Effector CD4-positive, alpha-beta T cell (primary cell): ENCODE measurements at places on chromosomes 1 and 21.

- no peak for DNase-seq
These were observed 81.6 kb upstream of the IFFO2 start for GRCh38 chr1:19038096-19038495.

DNA sequence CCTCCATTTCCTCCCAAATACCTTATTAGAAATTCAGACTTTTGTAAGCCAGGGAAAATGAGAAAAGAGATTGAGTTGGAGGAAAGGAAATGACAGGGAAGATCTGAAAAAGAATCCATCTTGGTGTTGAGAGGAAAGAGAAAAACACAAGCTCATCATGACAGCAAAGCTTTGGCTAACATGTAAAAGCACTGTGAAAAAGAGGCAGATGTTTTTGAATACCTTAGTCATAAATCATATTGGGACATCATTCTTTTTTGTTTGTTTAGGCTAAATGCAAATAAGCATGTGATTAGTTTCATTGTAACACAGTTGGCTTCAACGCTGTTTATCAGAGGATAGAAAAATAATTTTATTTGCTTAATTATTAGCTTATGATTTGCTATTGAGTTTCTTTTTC is 64.6 kb downstream of the LHX8 start:
- DNase-seq = no peak

DNA sequence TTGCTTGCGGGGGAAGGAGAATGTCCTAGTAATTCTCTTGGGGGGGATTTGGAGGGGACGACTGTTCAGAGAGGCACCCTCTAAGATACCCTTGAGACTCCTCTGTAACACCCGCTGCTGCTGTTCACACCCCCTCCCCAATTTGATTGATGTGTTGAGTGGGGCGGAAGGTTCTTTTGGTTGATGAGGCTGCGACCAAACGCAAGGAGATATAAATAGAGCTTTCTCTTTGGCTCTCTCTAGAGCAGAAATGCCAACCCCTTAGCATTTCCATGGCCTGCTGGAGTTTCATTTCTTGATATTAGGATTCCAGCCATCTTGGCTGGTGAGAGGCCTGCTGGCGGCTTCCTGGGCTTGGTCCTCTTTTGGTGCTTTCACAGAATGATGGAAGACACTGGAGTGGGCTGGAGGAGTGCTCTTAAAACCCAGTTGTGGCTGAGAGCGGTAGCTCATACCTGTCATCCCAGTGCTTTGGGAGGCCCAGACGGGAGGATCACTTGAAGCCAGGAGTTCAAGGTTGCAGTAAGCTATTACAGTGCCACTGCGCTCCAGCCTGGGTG is 2.0 kb downstream of the PIK3CD start:
- DNase-seq = no peak

GRCh38 chr1:53575141-53575954 is 116.1 kb downstream of the DMRTB1 start:
- no peak for DNase-seq

DNA sequence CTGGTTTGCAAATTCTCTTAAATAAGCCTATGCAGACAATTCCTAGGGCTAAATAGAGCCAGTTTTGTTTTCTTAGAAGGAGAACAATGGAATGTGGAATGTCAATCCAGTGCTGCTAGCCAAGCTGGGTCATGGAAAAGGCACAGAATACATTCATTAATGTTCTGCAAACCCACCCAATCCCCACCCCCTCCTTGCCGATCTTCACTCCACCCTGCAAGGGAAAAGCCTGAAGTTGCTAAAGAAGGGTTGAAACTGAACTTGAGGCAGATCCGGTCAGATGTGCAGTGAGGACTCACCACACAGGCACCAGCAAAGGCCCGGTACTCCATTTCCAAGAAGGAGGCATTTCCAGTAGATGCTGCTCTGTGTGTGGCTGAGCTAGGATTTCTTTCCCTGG is 179.6 kb downstream of the PLPP3 start:
- no peak for DNase-seq

- no peak for DNase-seq
These were observed 33.3 kb downstream of the SMG7 start for GRCh38 chr1:183505454-183506089.

GRCh38 chr1:82195245-82195644 is 394.5 kb downstream of the ADGRL2 start:
- no peak for DNase-seq

DNA sequence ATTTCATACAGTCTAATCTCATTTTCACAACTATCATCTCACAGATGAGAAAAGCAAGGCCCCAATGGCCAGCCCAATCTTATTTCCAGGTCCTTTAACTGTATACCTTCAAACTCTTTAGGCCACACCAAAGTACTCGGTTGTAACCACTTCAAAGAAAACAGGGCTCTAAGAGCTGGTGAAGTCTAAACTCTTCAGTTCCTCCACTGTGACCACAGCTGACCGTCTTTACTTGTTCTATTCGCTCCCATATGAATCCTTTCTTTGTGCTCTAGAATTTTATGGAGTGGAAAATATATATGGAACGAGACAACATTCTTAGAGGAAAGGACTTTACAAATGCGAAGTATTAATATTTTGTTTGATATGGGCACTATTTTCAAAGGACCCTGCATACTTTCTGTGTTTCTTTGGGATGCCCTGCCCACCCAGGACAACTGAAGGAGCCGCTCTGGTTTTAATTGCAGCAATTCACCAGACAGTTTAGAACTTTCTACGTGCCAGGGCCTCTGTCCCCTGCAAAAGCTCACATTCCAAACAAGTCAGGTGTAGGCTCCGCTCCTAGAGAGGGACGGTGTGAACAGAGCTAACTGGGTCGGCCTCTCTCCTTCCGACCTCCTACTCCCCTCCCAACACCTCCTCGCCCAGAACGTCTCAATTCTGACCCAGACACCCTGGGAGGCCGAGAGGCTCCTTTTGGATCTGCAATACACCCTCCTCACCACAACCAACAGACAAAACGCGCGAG is 15.7 kb downstream of the IER5 start:
- no peak for DNase-seq

DNA sequence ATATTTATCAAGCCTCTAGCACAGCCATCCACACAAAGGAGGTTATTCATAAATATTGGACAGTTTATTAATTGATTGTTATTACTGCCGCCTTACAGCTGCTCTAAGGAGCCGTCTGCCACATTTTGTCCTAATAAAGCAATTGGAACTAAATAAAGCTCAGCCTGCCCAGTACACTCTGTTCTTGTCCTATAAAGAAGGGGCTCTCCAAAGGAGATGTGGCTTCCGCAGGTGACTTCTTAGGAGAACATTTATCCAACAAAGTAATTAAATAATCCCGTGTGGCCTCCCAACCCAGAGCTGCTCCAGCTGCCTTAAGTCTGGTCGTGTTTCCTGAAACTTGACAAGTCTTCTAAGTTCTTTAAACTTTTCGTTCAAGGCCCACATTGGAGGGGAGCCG is 497.7 kb downstream of the NPHP4 start:
- DNase-seq = no peak

DNA sequence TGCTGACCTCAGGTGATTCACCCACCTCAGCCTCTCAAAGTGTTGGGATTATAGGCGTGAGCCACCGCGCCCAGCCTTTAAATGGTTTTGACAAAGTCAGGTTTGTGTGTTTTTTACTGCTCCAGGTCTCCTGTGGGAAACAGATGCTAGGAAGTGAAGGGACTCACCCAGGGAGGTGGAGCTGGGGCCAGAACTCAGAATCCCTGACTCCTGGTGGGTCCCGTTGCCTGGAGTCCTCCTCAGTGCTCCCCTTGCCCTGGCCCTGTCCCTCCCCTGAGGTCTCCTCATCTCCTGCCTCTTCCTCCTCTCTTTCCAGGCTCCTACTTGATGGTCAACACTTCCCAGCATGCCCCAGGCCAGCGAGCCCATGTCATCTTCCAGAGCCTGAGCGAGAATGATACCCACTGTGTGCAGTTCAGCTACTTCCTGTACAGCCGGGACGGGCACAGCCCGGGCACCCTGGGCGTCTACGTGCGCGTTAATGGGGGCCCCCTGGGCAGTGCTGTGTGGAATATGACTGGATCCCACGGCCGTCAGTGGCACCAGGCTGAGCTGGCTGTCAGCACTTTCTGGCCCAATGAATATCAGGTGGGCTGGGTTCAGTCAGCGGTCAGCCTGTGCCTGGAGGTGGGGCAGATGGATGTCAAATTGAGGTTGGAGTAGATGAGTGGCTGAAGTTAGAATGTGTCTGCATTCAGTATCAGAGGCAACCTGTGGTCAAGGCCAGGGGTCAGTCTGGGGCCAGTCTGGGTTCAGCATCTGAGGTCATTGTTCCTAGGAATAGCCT is 22.1 kb downstream of the PTPRU start:
- no peak for DNase-seq

DNA sequence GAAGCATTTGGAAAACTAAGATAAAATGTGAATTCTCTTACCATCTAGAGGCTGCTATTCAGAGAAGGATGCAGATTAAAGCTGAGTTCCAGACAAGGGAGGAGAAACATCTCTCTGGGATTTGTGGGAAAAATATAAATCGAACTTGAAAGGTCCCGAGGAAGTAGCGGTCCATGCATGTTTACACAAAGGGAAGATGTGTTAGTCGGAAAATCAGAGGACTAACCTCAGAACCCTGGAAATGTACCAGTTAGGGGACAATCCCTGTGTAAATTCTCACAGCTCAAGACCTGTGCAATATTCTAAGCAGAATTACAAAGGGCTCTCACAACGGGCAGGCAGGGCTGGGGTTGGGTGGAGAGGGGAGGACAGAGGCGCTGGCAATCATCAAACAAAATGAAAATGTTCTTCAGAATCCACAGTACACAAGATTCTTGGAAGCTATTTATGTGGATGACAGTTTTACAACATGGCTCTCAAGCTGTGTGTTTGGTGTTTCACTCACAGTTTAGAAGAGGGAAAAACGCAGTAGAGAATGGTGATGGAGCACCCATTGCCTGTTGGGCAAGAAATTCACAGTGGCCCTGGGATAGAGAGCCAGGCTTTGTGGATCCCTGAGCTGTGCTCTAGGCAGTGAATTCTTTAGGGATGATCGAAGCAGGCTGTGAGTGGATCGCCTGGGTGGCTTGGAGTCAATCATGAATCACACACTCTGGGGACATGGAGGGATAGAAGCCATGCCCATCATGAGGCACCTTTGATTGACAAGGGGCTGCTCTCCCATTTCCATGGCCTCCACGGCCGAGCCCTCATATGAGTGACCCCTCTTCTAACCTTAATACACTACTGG is 47.6 kb downstream of the KCNJ6 start:
- no peak for DNase-seq

DNA sequence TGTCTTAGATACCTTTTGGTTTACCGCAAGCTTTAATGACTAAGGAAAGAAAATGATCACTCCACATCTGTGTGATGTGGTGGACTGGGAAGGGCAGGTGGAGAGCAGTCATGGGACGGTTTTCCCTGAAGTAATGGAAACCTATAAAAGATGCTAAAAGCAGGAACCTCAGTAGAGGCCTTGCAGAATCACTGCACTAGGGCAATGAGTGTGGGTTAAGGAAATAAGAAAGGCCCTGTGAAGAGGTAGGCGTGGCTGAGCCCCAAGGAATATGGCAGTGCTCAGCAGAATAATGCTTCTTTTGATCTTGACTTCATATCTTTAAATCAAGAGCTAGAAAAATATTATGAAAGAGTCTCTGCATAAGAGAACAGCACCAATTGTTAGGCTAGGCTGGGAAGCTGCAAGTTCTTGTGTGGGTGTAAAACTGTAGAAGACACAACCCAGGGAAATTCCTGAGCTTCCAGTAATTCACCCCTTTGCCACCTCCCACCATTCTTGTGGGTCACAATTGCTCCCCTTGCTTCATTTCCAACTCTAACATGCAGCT is 49.9 kb downstream of the CLCA4 start:
- no peak for DNase-seq

- no peak for DNase-seq
These were observed 28.7 kb downstream of the HYI start for GRCh38 chr1:43425045-43425444.

- DNase-seq = no peak
These were observed 25.1 kb downstream of the SPSB1 start for GRCh38 chr1:9317591-9318417.

DNA sequence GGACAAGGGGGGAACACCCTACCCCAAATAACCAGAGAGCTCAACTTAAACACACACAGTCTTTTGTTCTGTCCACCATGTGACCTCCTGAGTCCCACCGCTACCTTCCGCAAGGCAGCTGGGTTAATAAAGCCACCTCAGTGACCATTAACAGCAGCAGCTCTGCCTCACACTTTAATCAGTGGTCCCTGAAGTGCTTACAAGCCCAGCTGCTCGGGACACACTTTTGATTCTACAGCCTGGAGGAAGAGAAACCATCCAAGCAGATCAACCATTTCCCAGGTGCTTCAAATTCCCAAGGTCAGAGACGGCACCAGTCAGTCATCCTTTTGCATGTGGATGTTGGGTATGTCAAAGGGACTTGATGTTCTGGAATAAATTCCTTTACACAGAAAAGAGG is 70.1 kb downstream of the KCNJ15 start:
- DNase-seq = no peak

GRCh38 chr1:241677201-241677600 is 25.1 kb downstream of the WDR64 start:
- DNase-seq = no peak

- DNase-seq = no peak
These were observed 403.1 kb downstream of the RRAGC start for GRCh38 chr1:38456531-38456876.

DNA sequence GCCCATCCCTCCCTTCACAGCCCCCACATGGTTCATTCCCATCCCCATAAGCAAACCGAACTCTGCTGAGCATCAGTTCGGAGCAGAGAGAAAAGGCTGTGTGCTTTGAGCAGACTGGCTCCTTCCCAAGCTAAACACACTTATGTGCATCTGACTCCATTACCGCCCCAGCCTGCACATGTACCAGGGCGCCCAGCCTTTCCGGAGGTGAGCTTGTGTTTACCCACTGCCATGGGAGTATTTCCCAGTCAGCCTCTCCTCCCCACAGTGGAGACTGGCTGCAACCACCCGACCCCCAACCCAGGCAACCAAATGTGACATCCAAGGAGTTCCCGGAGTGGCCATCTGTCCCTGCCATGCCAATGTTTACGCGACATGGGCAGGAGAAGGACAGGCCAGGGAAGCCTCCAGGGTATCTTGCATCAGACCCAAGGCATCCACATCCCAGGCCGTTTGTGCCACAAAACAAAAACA is 9.4 kb downstream of the TIAM1 start:
- DNase-seq = no peak

GRCh38 chr1:223234170-223234514 is 91.1 kb upstream of the TLR5 start:
- no peak for DNase-seq

DNA sequence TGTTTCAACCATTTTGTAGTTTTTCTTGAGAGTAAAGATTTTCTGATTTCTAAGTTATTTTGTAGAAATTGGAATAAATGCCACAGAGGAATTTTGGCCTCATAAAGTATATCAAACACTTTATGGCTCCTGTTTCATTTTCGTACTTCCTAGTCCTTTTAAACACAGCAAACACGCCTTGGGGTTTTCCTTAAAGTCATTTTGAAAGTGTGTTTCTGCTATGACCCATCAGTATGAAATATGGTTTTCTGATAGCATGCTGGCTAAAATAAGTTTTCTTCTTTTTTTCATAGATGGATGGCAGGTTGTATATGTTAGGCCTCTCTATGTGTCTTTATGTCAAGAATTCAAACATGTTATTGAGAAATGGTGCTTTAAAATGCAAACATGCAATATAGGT is 940.1 kb upstream of the TMPRSS15 start:
- no peak for DNase-seq
